ENCODE measurements at places on chromosomes 4 and X. TPM values are rescaled to one million over a fixed set of nuclear protein-coding genes. Genes with fewer than 3 reads are reported as not detected.
A peak's percentile ranks its signal among the peaks of the same experiment; 100 is the strongest.

GRCh38 chr4:167452922-167453430, 218.7 kb upstream of the SPOCK3 start:
- DNase-seq: no peak
- H3K27ac ChIP-seq: no peak overlapping the region
- no peaks in the 10 kb centered on the region for H3K27me3 ChIP-seq
- H3K4me1 ChIP-seq: no peaks in the 10 kb centered on the region
- no peaks in the 10 kb centered on the region for H3K36me3 ChIP-seq

DNA sequence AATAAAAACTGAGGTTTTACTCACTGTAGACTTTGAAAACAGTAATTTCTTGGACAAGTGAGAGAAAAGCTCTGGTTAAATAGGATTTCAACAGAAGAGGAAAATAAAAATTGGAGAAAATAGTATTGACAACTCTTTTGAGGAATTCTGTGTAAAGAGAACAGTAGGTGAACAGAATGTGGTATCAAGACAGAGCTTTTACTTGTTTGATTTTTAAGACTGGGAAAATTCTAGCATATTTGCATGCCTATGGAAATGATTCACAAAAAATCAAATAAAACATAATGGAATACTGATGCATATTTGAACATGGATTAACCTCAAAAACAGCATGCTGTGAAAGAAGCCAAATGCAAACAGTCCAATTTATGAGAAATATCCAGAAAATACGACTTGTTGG, 504.6 kb downstream of the KCTD8 start:
- DNase-seq: no peak
- H3K27ac ChIP-seq: no peak overlapping the region
- no peaks in the 10 kb centered on the region for H3K4me1 ChIP-seq
- H3K36me3 ChIP-seq: no peaks in the 10 kb centered on the region

GRCh38 chrX:49230500-49231232, 2.5 kb downstream of the CACNA1F start:
- H3K4me3 ChIP-seq: peak overlapping the region; percentile 70
- H3K36me3 ChIP-seq: no peaks in the 10 kb centered on the region
- H3K27ac ChIP-seq: no peak overlapping the region

DNA sequence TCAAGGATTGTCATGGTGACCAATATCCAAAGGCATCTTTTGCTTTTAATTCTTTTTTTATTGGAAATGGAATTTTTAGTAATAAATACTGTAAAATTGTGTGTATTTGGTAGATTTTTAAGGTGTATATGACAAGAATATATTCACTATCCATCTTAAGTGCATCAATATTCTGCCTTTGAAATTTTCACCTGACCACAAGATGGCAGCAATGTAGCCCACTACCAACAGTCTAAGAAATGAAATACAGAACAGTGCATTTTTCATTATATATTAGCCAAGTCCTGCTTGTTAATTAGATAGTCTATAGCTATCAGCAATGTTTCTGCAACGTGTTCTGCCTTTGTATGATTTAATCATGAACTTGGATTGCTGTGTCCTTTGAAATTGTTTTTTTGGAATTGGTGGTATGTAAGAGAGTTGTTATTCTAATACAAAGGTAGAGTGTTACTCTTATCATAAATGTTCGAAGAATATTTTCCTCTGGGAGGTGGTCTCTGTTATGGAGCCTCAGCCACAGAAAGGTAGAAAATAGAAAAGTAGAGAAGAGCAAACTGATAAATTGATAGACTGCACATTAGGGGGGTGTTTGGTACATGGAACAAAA, 38.2 kb downstream of the HPGDS start:
- H3K4me3 ChIP-seq: no peak overlapping the region
- H3K36me3 ChIP-seq: no peaks in the 10 kb centered on the region
- H3K27me3 ChIP-seq: no peaks in the 10 kb centered on the region
- H3K27ac ChIP-seq: no peak overlapping the region
- H3K4me1 ChIP-seq: no peaks in the 10 kb centered on the region

DNA sequence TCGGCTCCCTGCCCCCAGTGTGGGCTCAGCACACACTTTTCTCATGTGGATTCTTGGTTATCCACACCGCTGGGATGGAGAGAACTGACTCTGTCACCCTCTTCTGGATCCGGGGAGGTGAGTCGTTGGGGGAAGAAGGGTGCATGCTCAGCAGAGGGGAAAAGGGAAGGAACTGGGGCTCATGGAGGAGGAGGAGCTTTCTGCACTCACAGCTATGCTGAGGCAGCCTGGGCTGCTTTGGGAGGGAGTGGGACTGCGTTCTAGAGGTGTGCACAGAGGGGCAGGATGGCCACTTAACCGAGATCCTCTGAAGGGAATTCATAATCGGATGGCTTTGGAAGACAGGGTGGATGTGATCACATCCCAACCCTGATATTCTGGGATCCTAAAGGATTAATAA, 51.6 kb downstream of the RTL5 start:
- H3K36me3 ChIP-seq: no peaks in the 10 kb centered on the region
- H3K4me3 ChIP-seq: no peak overlapping the region
- no peak for DNase-seq
- no peaks in the 10 kb centered on the region for H3K4me1 ChIP-seq
- no peak overlapping the region for H3K27ac ChIP-seq

GRCh38 chrX:10158279-10159144, 1.7 kb downstream of the CLCN4 start:
- H3K36me3 ChIP-seq: no peaks in the 10 kb centered on the region
- DNase-seq: peak; percentile 68
- H3K4me3 ChIP-seq: peak overlapping the region; percentile 53

- no peaks in the 10 kb centered on the region for H3K36me3 ChIP-seq
- H3K4me3 ChIP-seq: no peak overlapping the region
- H3K27ac ChIP-seq: no peak overlapping the region
- DNase-seq: no peak
- no peaks in the 10 kb centered on the region for H3K4me1 ChIP-seq
- H3K27me3 ChIP-seq: no peaks in the 10 kb centered on the region
Measured at GRCh38 chr4:11487868-11488544, 59.3 kb upstream of the HS3ST1 start.

Gene SAP30
- 24.8 TPM for polyA plus RNA-seq

Gene LNX1
- polyA plus RNA-seq: 6.4 TPM

Gene ING2
- 34.2 TPM for polyA plus RNA-seq

All from GM23338 (cell line).